NCI-H1436 treated with DMSO at 0.1 percent for 48 hours (cell line): ENCODE measurements at places on chromosomes 5 and 9.

DNA sequence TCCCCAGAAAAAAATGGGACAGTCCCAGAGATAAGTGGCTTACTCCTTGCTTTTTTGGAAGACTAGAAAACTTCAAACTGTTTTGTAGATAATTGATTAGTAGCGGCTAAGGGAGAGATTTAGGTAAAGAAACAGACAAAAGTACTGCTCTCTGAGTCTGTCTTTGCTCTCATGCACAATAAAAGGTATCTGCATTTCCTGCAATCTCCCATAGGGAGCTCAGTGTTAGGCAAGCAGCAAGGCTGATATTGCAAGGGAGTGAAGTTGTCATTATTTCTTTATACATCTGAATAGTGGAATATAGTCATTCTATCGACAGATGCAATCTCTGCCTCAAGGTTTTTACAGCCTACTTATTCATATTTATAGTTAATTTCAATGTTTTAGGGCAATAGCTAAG, 54.9 kb upstream of the CAMK4 start:
- DNase-seq: no peak

- DNase-seq: no peak
Measured at GRCh38 chr5:115487756-115488155, 56.8 kb downstream of the FEM1C start.

- no peak for DNase-seq
Measured at GRCh38 chr9:16626577-16627130, 243.8 kb downstream of the BNC2 start.

DNA sequence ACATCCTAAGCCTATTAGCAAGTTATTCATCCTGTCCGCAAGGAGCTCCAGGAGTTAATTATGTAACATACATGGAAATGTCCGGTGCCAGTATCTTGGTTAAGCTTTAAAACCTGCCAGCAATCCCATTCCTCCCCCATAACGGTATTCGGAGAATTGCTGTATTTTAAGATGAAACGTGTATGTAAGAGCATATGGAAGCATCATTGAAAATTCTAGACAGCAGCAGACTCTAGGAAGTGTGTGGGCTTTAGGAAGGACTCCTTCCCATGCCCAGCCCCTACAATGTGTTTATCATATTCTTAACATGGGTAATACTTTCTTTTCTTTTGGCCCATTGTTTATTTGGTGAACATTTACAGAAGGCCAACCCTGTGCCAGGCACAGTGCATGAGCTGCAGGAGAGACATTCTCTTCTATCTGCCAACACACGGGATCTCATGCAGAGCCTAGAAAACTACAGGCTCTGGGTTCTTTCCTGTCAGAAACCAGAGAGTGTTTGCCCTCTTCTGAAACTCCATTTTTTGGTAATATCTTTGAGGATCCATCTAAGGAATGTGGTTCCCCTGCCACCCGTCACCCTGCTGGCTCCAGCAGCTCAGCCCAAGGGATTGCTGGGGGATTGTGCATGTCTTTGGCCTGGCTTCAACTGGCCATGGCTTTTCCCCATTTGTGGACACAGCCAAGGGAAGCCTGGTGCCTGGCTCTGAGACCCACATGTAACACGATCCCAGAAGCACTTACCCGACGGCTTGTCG, 15.1 kb downstream of the ANGPTL2 start:
- no peak for DNase-seq

DNA sequence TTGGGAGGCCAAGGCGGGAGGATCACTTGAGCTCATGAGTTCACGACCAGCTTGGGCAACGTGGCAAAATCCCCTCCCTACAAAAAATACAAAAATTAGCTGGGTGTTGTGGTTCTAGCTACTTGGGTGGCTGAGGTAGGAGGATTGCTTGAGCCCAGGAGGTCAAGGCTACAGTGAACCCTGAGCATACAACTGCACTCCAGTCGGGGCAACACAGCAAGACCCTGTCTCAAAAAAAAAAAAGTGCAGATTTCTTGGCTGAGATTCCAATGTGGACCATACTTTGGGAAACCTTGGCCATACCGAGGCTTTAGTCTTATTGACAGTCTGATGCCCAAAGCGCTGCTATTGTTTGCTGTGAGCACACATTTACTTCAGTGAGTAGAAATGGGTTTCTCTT, 113.6 kb upstream of the CLINT1 start:
- no peak for DNase-seq

GRCh38 chr9:13002740-13003139, 227.9 kb downstream of the LURAP1L start:
- no peak for DNase-seq

DNA sequence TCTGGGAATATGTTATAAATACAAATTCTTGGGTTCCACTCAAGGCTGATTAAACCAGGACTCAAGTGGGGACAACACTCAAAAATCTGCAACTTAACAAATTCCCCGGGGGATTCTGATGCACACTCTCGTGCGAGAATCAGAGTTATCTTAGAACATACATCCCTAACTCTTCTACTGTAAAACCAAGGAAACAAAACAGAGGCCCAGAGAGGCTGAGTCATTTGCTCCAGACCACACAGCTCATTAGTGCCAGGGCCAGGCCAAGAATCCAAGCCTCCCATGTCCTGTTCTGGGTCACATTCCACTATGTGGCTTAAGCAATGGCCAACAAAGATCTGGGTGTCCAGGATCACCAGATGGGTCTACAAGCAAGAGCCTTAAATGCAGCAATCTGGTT, 166.0 kb downstream of the ADAMTS12 start:
- DNase-seq: no peak

- DNase-seq: no peak
Measured at GRCh38 chr5:72621576-72621975, 114.4 kb upstream of the ZNF366 start.

- DNase-seq: no peak
Measured at GRCh38 chr5:34599471-34600117, 56.5 kb upstream of the RAI14 start.

DNA sequence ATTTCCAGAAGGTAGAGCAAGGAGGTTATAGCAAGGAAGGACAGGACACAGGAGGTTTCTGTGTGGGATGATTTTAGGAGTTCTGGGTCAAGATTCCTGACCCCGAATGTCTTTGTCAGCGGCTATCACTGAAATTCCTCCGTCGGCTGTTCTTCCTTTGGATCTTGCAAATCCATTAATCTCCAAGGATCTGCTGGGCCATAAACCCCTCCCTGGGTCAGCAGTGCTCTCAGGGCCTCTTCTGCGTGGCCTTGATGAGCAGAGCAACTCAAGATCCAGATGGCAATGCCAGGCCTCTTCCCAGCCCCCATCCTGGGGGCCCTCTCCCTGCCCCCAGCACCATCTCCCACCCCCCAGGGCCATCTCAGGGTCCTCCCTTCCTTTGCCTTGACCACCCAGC, 16.3 kb upstream of the COL27A1 start:
- DNase-seq: no peak

- DNase-seq: no peak
Measured at GRCh38 chr9:38172586-38172985, 103.6 kb upstream of the SHB start.

GRCh38 chr9:111559000-111559610, 34.1 kb downstream of the ZNF483 start:
- no peak for DNase-seq

- no peak for DNase-seq
Measured at GRCh38 chr5:37836592-37837413, 3.0 kb downstream of the GDNF start.

- DNase-seq: no peak
Measured at GRCh38 chr5:147534172-147534951, 24.5 kb upstream of the DPYSL3 start.

DNA sequence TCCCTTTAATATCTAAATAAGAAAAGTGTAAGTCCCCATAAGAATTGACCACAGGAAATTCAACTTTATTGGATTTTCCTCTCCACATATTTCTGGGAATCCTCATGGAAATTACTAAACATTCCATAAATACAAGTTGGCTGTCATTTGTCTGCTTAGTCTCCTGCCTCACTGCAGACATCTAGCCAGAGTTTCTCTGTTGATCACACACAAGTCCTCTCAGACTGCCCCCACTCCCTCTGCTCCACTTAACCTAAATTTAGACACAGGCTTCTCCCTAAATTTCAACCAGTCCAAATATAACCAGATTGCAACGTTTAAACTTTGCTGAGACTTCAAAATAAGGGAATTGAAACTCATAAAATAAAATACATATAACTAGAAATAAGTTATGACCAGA, 982.1 kb downstream of the DTWD2 start:
- no peak for DNase-seq

GRCh38 chr5:172579403-172579990, 61.6 kb upstream of the NEURL1B start:
- no peak for DNase-seq

- DNase-seq: no peak
Measured at GRCh38 chr9:37923796-37924427, 20.0 kb upstream of the SLC25A51 start.

- no peak for DNase-seq
Measured at GRCh38 chr5:145396888-145397287, 438.3 kb downstream of the PRELID2 start.

DNA sequence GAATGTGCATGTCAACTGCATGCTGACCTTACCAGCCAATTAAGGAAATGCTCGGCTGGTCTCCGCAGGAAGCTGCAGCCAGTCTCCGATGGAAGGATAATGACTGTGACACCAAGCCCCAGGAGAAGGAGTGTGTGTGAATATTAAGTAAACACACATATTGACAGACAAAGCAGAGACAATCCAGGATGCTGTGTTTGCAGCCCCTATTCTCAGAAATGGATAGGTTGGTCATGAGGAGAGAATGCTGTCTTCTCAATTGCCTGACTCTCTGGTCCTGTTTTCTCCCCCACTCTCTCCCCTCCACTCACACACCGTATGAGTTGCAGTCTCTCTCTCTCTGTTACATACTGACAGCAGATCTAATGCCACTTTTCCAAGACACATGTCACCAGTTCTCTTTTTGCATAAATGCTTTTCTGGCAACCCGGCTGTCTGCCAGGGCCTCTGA, 85.7 kb downstream of the EPB41L4A start:
- no peak for DNase-seq

DNA sequence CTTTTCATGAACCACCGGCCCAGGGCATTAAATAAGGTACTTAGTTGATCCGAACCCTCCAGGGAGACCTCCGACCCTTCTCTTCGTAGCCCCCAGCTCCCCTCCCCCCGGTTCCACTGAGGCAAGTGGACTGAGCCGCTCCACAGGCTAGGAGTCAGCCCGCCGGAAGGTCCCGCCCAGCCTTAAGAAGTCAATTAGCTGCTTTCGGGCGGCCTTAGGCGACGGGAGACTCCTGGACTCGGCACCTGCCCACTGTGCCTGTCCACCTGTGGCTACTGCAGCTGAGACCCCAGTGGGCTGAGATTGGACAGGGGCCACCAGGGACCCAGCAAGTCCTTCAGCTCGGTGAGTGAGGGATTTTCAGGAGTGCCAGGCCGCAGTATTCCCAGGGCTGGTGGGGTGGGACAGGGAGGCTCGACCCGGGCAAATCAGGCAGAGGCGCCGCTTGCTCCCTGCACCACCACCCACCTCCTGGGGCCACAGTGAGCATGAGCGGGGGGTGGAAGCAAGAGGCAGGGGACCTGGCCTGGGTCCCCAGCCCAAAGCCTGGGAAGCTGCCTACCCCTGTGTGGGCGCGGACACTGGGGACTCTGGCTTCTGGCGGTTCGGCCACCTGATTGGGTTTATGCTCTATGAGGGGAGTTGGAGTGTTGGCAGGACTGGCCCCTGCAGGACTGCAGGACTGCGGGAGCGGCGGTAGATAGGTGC, 39.6 kb upstream of the SPATA31E1 start:
- DNase-seq: no peak

DNA sequence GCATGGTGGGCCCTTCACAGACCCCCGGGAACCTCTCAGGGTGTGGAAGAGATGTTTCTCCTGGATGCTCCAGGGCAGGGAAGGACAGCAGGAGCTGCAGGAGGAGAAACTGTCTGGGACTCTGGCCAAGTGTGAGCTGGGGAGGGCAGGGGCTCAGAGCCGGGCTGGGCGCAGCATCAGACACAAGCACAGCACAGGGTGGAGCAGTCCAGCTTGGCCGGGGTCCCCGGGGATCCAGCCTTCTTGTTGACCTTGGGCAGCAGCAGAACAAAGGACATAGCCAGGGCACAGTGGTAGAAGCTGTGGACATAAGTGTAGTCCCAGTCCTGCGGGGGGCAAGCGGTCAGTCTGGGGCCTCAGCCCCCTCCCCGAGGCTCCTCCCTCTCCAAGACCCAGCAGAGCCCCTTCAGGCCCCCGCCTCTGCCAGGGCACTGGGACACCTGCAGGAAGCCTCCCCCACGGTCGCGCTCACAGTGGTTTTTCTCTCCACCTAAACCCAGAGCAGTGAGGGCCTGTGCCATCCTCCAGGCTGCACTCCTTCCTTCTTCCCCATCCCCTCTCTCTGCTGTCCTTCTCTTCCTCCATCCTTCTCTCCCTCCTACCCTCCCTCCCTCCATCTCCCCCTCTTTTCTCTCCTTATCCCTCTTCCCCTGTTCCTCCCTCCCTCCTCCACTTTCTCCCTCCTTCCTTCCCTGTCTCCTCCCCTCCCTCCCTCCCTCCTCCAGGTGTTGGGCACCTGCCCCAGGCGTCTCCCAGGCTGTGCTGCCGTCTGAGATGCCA, 10.1 kb downstream of the MYMK start:
- DNase-seq: no peak

DNA sequence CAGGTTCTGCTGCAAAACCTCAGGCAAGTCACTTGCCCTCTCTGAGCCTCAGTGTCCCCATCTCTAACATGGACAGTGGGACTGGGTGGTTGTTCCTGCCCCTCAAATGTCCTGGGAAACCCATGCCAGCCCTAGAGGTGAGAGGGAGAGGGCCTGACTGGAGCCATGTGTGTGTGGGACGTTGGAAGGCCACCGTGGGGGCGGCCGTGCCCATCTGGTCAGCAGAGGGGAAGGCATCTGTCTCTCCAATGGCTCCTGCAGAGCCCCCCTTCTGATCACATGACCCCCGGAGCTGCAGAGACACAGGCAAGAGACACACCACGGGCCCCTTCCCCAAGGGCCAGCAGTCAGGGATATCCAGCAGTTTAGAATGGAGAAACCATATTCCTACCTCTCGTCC, 1.7 kb downstream of the DNM1 start:
- no peak for DNase-seq

GRCh38 chr9:130962418-130963316, 23.6 kb upstream of the FIBCD1 start:
- DNase-seq: no peak

DNA sequence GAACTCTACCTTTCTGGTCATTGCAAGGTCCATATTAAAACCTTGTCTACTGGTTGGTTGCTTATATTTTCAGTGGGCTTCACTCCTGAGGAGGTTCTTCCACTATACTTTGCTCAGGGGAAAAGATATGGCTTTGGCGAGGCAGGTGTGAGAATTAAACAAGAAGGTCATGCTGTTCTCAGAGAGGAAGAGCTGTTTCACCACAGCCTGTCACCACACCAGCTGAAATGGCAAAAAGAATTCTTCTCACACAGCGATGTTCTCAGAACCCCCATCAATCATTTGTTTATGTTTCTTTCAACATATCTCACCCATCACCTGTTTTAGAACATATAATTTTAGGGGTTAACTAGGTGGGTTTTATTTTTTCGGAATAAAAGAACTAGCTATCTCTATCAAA, 38.6 kb downstream of the CAPSL start:
- DNase-seq: no peak
